ENCODE measurements at places on chromosomes 1 and 21. TPM values are rescaled to one million over a fixed set of nuclear protein-coding genes. Genes with fewer than 3 reads are reported as not detected.

GRCh38 chr1:210681158-210681557 lies 352.5 kb downstream of the HHAT start:
- DNase-seq = no peak

DNA sequence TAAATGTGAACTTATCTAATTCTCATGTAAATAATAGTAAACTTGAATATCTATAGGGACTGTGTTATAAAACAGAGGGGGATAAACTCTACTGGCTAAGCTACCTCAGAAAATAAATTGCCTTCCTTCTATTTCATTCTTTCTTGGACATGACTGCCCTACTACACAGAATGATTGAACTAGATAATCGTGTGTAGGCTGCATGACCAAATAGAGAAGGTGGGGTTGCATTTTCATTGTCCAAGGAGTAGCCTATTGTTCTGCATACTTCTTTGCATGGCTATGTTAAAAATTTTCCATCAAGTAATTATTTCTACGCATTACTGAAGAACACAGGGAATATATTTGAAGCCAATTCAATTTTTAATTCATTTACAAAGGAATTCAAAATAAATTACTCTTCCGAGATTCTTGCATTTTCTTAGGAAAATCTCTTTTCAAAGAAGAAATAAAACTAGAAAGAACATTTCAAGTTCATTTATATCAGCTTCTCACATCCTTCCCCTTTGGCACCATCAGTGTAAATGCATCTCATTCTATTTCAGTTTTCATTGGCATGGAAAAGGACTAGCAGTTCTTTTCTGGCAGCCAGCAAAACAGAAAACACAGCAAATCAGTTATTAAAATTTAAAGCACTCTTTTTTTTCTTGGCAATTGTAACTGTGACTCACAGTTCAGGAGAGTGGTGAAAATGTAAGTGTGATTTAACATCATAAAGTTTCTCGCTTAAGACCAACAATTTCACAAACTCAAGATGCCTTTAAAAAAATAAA lies 714.7 kb downstream of the NCAM2 start:
- peak; percentile 38 for DNase-seq

- DNase-seq = no peak
Measured at GRCh38 chr1:179794669-179795068, 51.6 kb downstream of the FAM163A start.

KCNA3 gene
- polyA plus RNA-seq = 0.19 TPM

DNA sequence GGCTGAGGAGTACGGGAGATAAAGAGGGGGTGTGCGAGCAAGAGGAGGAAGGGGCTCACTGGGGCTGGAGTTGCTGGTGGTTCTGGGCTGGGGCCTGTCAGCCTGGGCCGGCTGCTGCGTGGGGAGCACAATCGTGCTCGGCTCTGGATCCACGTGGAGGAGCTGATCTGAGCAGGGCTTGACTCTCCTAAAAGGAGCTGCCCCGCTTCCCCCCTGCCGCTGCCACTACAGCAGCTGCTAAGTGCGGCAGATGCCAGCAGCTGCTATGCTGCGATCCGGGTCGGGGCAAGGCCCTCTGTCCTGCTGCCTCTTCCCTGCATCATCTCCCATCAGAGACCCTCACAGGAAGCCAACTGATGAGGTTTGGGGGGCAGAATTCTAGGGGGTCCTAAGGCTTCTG lies 165.9 kb downstream of the PCBP3 start:
- no peak for DNase-seq

- no peak for DNase-seq
Measured at GRCh38 chr1:91502672-91503184, 2.1 kb downstream of the CDC7 start.

DNA sequence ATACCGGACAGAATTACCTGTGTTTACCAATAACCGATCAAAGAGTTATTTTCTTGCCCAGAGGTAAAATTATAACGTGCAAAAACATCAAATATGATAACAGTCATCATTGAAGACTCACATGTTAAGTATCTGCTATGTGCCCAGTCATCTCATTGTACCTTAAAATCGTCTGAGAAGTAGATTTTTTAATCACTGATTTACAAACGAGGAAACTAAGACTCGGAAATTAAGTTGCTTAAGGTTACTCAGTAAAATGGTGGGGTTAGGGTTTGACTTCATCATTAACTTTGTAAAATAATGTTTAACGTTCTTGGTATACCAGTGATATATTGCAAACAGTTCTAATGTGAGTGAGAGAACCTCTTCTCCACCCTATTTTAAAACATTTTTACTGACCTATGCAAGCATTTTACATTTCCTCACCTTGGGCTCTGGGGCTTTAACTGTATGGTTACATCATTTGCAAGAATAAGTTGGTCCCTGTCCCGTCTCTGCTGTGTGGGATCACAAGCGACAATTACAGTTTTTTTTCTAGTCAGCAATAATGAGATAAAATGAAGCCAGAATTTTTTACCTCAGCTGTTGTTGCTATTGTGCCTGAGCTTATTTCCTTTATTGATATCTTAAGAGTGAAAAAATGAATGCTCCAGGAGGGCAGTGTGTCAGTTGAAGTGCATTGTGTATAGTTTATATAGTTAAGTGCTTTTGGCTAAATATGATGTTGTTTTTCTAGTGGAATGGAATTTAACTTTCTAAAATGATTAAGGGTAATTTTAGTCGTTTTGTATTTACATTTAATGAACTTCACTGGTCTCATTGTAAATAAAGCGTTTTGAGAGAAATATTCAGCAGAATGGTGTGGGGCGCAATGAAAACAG lies 2.7 kb downstream of the RPRD2 start:
- DNase-seq = no peak

- no peak for DNase-seq
Measured at GRCh38 chr1:79398501-79398900, 392.0 kb upstream of the ADGRL4 start.

- peak; percentile 20 for DNase-seq
Measured at GRCh38 chr1:165075725-165076370, 280.7 kb downstream of the LMX1A start.

DNA sequence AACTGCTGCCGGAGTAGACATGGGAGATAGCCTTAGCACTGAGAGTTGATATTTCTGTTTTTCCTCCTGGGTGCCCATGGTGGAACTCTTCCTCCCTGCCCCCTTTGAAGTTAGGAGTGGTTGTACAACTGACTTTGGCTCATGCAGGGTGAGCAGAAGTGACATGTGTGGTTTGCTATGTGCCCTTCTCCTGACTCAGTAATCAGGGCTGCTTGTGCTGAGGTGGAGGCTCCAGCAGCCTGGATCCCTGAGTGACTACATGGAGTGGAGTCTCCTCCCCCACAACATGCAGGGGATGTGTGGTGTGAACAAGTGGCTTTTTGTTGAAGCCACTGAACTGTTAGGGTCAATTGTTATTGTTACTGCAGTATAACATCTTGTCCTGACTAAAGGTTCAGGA lies 261.6 kb downstream of the CAMTA1 start:
- DNase-seq = no peak

MDM4 gene
- polyA plus RNA-seq = 22.6 TPM

MIXL1 gene
- polyA plus RNA-seq = 0.77 TPM

GRCh38 chr1:178052650-178053461 lies 41.0 kb upstream of the RASAL2 start:
- DNase-seq = no peak

DNA sequence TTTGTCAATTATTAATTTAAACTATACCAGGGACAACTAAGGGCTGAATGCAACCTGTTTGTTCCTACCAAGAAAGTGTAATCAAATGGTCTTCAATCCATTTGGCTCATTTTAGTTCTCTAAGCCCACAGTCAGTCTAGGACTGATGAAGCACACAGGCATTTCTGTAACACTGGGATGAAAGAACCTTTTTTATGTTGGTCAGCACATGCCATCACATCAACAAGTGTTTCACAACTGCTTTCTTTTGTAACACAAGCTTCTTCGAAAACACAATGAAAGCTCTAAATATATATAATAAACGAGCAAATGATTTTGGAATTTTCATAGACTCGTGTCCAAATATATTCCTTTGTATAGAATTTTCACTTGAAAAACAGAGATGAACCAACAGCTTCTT lies 28.8 kb downstream of the HEATR1 start:
- DNase-seq = no peak

DNA sequence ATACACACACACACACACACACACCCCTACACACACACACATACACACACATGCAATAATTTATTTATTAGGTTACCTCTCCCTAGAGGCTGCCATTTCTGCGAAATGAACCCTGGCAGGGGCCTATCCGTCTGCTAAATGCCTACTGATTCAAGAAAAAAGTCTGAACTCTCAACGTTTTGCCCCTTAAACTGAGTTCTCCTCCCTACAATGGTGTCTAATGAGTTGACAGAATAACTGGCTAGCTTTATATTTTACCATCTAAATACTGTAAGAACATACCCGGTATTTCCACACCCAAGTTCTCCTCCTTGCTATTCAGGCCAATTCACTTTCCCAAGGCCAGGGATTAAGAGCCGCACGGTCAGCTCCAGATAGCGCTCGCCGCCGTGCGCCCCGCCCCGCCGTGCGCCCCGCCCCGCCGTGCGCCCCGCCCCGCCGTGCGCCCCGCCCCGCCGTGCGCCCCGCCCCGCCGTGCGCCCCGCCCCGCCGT lies 339 bp upstream of the RNPC3 start:
- peak; percentile 27 for DNase-seq

GRCh38 chr1:19437891-19438294 lies 47.4 kb downstream of the CAPZB start:
- DNase-seq = peak; percentile 89

GRCh38 chr1:37978541-37978940 lies 11.3 kb downstream of the SF3A3 start:
- DNase-seq = no peak

GRCh38 chr1:30363031-30363430 lies 360.4 kb downstream of the MATN1 start:
- DNase-seq = no peak

KRTAP20-4 gene
- not detected for polyA plus RNA-seq

RNU1-3 gene
- not detected for polyA plus RNA-seq

GRCh38 chr21:20970691-20971090 lies 27.5 kb upstream of the NCAM2 start:
- DNase-seq = peak; percentile 6

GRCh38 chr1:14598498-14599182 lies at the start of gene KAZN:
Gene KAZN (plus strand): TSS chr1:14598685.
- peak; percentile 25 for DNase-seq

GRCh38 chr1:209544098-209544497 lies 39.4 kb upstream of the CAMK1G start:
- DNase-seq = no peak

DNA sequence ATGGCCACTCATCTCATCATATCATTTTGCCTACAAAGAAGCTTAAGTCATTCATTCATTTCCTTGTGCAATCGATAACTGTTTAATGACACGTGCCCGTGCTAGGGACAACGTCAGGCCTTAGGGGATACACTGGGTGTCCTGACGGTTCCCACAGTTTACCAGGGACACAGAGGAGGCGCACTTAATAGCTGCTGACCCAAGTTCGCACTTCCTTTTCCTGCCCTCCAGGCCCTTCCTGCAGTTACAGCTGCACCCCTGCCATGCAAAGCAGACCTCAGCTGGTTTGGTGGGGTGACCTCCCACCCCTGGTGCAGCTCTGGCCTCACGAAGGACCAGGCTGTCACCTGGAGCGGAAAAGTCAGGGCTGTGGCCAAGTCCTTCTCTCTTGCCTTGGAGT lies 4.2 kb downstream of the SPATA21 start:
- DNase-seq = no peak

DNA sequence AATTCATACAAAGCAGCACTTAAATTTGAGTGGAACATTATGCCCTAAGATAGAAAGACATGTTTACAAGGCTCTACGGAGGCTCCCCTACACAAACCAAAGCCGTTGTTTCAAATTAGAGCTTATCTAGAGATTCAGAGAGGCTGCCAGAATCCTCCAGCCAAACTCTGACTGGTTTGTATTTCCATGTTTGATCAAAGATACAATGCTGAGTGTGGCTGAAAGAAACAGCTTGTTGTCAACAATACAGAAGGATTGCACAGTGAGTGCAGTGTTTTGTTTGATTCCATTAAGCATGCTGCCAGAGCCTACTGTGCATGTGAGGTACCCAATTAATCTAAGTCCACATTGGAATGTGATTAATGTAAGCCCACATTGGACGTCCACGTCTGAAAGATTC lies 402.7 kb downstream of the DISC1 start:
- no peak for DNase-seq

GRCh38 chr1:37169241-37169640 lies 134.9 kb upstream of the GRIK3 start:
- DNase-seq = no peak

DNA sequence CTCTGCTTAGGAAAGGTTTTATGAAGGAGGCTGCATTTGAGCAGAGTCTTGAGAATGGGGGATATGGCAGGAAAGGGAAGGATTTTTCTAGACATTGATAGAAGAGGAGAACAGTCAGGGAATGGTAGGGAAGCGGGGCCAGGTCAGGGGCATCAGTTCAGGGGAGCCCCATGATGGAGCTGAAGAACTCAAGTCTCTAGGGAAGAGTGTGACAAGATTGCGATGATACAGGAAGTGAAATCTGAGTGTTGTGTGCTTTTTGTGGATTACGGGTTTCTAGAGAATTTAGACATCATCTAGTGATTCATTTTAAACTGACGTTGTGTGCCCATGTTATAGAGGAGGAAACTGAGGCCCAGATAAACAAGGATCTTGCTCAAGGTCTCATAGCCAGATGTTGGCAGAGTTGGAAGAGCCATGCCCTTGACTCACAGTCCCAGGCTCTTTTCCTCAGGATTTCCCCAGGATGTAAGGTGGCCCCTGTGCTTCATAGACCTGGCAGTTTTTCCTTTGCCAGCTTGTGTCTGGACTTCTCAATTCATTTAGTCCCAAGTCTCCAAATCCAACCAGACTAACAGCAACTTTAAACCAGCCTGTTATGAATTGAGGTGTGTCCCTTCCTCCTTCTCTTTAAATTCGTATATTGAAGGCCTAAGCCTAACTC lies 130.3 kb downstream of the ROR1 start:
- DNase-seq = no peak

TNFAIP8L2 gene
- 2.9 TPM for polyA plus RNA-seq

- DNase-seq = no peak
Measured at GRCh38 chr1:66788231-66788939, 12.7 kb downstream of the INSL5 start.

LCE1E gene
- not detected for polyA plus RNA-seq

CACYBP gene
- 162 TPM for polyA plus RNA-seq

PLA2G2F gene
- not detected for polyA plus RNA-seq

GRCh38 chr1:7224644-7225043 lies 439.4 kb downstream of the CAMTA1 start:
- no peak for DNase-seq

- DNase-seq = peak; percentile 53
Measured at GRCh38 chr1:1291548-1292441, 11.6 kb downstream of the SCNN1D start.

DNA sequence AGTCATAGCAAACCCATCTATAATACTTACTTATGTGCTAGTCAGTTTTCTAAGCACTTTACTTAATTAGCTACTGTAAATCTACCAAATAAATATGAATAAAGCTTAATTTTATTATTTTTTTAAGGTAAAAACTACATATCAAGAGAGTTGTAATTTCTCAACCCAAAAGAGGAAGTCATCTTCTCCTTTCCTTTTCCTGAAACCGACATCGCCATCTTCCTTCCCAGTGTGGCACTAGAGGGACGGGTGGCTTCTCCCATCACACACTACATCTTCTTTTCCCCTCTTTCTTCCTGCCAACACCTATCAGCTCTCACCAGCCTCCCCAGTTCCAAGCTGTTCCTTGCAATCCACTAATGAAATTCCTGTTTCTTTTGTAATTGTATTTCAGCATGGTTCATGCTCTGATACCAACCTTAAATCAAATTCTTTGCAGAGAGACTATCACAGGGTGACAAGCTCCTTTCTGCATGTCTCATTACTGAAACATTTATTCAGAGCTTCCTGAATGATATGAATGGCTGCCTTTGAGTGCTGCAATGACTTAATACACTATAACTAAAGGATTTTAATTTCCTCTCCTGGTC lies 251.6 kb upstream of the FAM78B start:
- no peak for DNase-seq

- no peak for DNase-seq
Measured at GRCh38 chr1:208179263-208179816, 64.8 kb downstream of the PLXNA2 start.

Measured in muscle of arm (tissue), 14 donors.